LHCN-M2 (cell line): ENCODE measurements at places on chromosomes 1 and 21.

DNA sequence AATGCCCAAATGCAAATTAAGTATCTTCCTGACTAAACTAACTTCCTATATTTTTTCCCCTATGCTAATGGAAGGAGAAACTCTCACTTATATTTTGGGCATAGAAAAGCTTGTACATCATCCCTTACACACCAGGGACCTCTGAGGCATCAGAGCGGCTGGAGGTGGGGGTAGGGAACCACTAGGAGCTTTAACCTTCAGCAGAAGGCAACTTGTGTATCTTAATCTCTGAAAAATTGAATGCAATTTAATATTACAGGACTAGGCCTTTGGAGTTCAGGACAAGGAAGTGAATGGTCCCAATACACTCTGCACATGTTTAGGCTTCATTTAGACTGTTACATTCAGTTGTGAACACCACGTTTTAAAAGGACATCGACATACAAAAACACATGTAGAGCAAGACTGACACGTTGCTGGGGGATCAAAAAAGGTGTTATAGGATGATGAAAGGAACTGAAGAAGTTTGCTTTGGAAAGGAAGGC is 85.9 kb downstream of the NAV1 start:
- DNase-seq, result no peak

DNA sequence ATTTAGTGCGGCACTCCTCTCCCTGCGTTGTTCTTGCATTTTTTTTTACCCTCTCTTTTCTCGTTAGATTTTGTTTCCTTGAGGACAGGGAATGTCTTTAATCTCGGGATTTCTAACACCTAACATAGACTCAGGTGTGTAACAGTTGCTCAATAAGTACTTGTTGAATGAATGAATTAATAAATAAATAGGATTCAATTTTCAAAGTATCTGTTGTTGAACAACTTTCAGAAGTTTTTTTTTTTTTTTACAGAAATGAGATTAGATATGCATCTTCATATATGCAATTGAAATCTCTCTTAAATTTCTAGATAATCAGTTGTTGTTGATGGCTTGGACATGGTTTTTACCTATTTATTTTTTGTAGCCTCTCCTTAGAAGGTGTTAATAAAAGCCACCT is 83.1 kb downstream of the ROR1 start:
- DNase-seq, result no peak

GRCh38 chr1:63877816-63878215 is 104.0 kb downstream of the ROR1 start:
- peak; percentile 80 for DNase-seq

- DNase-seq, result peak; percentile 89
These were observed 17.6 kb upstream of the CLIC4 start for GRCh38 chr1:24727501-24728216.

DNA sequence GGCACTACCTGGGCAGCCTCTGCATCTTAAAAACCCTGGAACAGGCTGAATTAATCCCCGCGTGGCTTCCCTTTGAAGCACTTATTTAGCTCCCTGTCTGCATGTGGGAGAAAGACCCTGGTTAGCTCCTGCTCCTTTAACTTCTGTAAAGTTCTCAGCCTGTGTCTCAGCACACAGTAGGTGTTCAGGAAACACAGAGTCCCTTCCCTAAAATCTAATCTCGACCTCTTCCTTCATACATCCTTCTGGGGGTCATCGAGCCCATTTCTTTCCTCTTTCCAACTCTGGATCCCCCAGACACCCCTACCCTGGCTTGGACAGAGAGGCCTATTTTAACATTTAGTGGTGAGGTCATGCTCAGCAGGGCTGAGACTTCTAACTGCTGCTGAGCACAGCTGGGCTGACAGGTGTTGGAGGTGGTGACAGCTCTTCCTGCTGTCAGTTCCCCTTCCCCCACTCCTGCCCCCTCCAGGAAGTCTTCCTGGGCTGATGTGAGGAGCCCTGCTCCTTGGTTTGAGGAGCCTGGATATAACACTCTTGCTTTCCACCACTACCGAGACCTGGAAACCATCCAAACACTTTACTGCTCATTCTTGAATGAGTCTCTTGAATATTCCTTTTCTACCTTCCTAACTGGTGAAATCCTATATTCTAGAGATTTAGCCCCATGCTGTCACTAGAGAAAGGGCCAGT is 5.3 kb downstream of the E2F2 start:
- peak; percentile 55 for DNase-seq

DNA sequence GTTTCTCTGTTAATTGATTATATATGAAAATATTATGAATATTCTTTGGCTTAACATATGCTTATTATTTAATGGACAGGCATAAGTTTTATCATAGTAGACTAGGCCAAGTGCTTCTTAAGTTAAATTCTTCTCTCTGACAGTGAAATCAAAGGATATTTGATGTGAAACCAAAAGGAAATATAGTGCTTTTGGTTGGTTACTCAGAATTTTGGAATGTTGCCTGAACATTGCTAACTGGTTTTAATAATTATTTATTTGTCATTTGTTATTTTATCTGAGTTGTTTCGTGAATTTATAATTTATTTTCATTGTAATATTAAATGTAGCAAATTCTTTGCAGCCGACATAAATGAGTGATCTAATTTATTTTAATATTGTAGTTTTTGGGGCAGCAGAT is 18.3 kb downstream of the HOOK1 start:
- DNase-seq, result no peak

- DNase-seq, result no peak
These were observed 25.2 kb downstream of the LAMC1 start for GRCh38 chr1:183048087-183049085.
